ENCODE measurements at places on chromosomes 4 and X.

- H3K27me3 ChIP-seq = no peaks in the 10 kb centered on the region
- H3K4me1 ChIP-seq = peaks cover 4% of the 10 kb centered on the region
- no peak for DNase-seq
- H3K27ac ChIP-seq = no peak overlapping the region
Measured at GRCh38 chr4:53840643-53841042, 223.8 kb downstream of the CHIC2 start.

GRCh38 chr4:70844180-70844579 is 4.5 kb upstream of the GRSF1 start:
- H3K27me3 ChIP-seq = no peaks in the 10 kb centered on the region
- no peaks in the 10 kb centered on the region for H3K36me3 ChIP-seq
- no peak overlapping the region for H3K27ac ChIP-seq
- H3K4me3 ChIP-seq = no peak overlapping the region
- no peak for DNase-seq
- H3K4me1 ChIP-seq = no peaks in the 10 kb centered on the region

DNA sequence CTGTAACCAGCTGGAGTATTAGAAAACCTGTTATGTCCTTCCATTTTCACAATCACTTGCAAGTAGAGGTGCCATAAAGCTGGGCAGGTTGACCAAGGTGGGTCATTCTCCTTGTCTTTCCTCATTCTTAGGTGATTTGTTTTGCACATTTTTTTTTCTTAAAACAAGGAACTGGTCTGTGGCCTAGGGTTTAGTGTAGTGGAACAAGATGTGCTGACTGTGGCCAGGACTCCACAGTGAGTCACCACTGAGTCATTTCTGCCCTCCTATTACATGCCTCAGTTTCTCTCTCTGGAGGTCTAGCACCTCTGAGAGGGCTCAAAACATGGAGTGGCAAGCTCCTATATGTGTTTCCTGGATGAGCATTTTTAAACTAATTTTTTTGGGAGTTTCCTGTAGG is 355.9 kb downstream of the GPM6A start:
- DNase-seq = no peak
- H3K27ac ChIP-seq = no peak overlapping the region
- H3K4me3 ChIP-seq = no peak overlapping the region
- H3K27me3 ChIP-seq = no peaks in the 10 kb centered on the region
- no peaks in the 10 kb centered on the region for H3K4me1 ChIP-seq

GRCh38 chrX:2370456-2370855 is 130.3 kb downstream of the DHRSX start:
- no peaks in the 10 kb centered on the region for H3K36me3 ChIP-seq
- H3K27me3 ChIP-seq = no peaks in the 10 kb centered on the region
- H3K4me1 ChIP-seq = no peaks in the 10 kb centered on the region
- no peak overlapping the region for H3K27ac ChIP-seq
- H3K4me3 ChIP-seq = no peak overlapping the region

GRCh38 chr4:56316011-56316650 is 71.2 kb downstream of the AASDH start:
- H3K27ac ChIP-seq = no peak overlapping the region
- no peak overlapping the region for H3K4me3 ChIP-seq
- no peaks in the 10 kb centered on the region for H3K4me1 ChIP-seq
- DNase-seq = no peak
- H3K27me3 ChIP-seq = no peaks in the 10 kb centered on the region

GRCh38 chr4:32172761-32173160 is 1452.6 kb downstream of the PCDH7 start:
- no peak for DNase-seq
- H3K27me3 ChIP-seq = no peaks in the 10 kb centered on the region
- no peak overlapping the region for H3K27ac ChIP-seq
- no peaks in the 10 kb centered on the region for H3K4me1 ChIP-seq
- H3K4me3 ChIP-seq = no peak overlapping the region
- H3K36me3 ChIP-seq = no peaks in the 10 kb centered on the region

DNA sequence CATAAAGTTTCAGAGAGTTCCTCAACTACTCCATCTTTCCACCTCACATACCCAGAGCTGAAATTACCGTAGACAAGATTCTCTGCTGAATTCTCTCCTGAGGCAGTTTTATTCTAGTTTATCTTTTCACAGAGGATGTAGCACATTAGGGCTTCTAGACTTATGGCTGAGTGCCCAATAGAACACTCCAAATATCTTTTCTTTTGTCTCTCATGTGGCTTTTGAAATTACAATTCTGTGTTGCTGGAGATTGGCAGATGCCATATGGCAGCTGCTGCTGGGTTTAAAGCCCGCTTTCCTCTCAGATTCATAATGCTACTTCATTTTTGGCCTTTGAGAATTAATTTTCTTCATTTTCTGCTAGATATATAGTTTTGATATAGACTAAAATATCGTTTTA is 107.6 kb upstream of the BANK1 start:
- no peaks in the 10 kb centered on the region for H3K36me3 ChIP-seq
- no peaks in the 10 kb centered on the region for H3K4me1 ChIP-seq
- H3K27me3 ChIP-seq = no peaks in the 10 kb centered on the region
- H3K27ac ChIP-seq = no peak overlapping the region
- no peak for DNase-seq

DNA sequence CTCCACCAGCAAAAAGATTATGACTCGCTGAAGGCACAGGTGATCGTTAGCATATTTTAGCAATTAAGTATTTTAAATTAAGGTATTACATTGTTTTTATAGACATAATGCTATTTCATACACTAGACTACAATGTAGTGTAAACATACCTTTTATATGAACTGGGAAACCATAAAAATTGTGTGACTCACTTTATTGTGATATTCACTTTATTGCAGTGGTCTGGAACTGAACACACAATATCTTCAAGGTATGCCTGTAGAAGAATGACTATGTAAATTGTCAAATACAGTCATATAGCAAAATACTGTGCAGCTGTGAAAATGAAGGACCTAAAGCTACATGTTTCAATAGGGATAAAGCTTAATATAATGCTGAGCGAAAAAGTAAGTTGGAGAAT is 26.6 kb upstream of the MAML3 start:
- DNase-seq = no peak
- H3K27me3 ChIP-seq = no peaks in the 10 kb centered on the region
- H3K4me1 ChIP-seq = no peaks in the 10 kb centered on the region
- H3K36me3 ChIP-seq = no peaks in the 10 kb centered on the region
- no peak overlapping the region for H3K4me3 ChIP-seq
- no peak overlapping the region for H3K27ac ChIP-seq

GRCh38 chr4:107312366-107312765 is 276.3 kb upstream of the DKK2 start:
- no peaks in the 10 kb centered on the region for H3K36me3 ChIP-seq
- H3K4me1 ChIP-seq = no peaks in the 10 kb centered on the region
- H3K27me3 ChIP-seq = no peaks in the 10 kb centered on the region
- H3K4me3 ChIP-seq = no peak overlapping the region
- H3K27ac ChIP-seq = no peak overlapping the region

- no peak overlapping the region for H3K4me3 ChIP-seq
- H3K27ac ChIP-seq = no peak overlapping the region
- H3K27me3 ChIP-seq = no peaks in the 10 kb centered on the region
- DNase-seq = no peak
- no peaks in the 10 kb centered on the region for H3K36me3 ChIP-seq
Measured at GRCh38 chr4:158015241-158015640, 157.6 kb downstream of the GASK1B start.

DNA sequence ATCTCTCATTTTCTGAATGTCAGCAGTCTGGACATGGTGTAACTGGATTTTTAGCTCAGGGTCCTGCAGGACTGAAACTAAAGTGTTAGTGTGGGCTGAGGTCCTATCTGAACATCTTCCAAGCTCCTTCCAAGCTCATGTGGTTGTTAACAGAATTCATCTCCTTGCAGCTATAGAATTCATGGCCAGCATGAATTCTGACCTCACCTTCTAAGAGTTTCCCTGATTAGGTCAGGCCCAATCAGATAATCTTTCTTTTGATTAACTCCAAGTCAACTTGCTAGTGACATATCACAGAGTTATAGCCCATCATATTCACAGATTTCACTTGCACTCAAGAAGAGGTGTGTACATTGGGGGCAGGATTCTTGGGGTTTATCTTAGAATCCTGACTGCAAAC is 59.5 kb downstream of the LIMCH1 start:
- DNase-seq = no peak
- H3K27me3 ChIP-seq = no peaks in the 10 kb centered on the region
- H3K36me3 ChIP-seq = no peaks in the 10 kb centered on the region
- no peak overlapping the region for H3K27ac ChIP-seq
- H3K4me1 ChIP-seq = no peaks in the 10 kb centered on the region

DNA sequence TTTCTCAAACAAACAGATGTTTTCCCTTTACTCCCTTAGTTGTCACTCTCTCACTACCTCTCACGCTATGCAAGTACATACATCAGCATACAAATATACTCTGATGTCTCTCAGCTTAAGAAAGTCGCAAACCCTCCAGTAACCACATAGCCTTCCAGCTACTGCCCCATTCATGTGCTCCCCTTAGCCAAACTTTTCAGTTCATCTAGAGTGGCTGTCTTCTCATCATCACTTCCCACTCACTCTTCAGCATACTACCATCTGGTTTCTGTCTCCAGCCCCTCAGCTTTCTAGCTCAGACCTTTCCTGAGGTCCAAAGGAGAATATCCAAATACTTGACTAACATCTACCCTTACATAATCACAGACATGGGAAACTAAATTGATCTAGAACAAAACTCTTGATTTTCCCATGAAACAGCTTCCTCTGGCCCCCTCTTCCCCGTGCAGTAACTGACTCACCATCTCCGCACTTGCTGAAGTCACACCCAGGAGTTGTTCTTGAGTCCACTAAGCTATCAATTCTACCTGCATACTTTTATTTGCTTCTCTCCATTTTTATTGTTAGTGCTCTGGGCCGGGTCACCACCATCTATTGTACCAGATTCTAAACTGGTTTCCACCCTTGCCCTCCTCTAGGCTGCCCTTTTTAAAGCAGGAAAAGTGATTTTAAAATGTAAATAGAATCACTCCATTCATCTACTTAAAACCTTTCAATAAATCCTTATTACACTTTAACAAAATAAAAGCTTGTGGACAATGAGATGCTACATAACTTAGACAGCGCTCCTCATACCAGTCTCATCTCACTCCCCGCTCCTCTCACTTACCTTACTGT is 57.2 kb downstream of the CASP6 start:
- no peaks in the 10 kb centered on the region for H3K27me3 ChIP-seq
- no peaks in the 10 kb centered on the region for H3K4me1 ChIP-seq
- no peak overlapping the region for H3K4me3 ChIP-seq
- no peaks in the 10 kb centered on the region for H3K36me3 ChIP-seq
- DNase-seq = no peak
